Kidney glomerular epithelial cell (primary cell): ENCODE measurements at places on chromosomes 5 and 9.

DNA sequence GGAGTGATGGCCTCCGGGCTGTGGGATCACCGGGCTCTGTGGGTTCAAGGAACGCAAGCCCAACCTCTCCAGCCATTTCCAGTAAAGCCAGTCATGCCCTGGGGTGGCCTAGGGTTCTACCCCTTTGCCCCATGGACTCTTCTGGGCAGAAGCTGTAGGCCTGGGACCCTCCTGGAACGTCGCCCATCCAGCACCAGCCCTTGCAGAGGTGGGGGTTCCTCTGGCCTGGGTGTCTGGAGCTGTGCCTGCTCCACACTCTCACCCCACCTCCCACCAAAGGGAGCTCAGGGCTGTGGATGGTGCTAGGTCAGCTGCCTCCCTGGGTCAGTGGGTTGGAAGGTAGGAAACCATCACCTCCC lies 1.4 kb upstream of the SLC12A7 start:
- no peak for DNase-seq

DNA sequence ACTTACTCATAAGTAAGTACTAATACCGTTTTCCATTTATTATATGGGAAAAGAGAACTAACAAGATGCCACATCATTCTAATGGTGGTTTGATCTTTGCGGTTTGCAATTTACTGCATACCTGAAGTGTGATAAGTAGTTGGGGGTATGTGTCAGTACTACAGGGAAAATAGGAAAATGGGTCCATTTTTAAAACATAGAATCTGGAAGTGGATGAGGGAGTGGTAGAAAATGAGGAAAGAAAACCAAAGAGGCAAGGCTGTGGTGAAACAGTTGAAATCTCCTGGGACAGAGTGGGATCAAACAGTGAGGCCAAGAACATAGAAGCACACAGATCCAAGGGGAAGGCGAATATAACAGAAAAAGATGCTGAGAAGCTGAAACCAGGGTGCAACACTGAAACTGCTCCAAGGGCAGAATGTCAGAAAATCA lies 6.7 kb downstream of the ADAMTSL1 start:
- no peak for DNase-seq

DNA sequence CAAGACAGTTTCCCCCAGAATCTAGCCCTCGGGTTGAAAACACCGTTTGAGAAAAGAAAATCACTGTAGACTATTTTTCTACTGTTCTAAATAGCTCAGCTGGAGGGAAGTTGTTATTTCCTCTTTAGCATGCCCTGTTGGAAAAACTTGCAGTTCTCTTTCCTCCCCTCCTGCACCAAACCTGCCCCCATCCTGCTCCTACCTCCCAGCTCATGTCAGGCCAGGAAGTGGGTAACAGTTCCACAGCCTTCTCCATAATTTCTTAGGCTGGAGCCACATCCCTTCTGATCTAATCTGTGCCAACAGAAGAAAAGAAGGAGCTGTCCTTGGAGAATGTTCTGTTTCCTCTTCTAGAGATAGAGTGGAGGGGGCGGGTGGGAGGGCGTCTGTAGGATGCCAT lies 437.7 kb downstream of the SPOCK1 start:
- DNase-seq = no peak

- no peak for DNase-seq
These were observed 42.3 kb upstream of the CXXC5 start for GRCh38 chr5:139605887-139606286.

DNA sequence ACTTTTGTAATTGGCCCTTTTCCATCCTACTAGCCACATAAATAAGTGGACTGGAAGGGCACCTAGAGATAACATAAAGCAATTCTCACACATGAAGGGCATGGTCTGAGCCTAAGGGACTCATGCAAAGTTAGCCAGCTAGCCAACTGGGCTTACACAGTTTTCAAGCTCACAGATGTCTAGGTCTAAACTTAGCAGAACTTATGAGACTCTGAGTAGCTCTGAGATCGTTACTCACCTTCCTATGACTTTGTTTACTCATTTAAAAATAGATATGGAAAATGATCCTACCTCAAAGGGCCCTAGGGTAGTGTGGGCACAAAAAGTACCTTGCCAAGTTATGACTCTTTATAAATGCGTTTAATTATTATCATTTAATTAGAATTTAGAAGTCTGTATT lies 410.4 kb upstream of the MPDZ start:
- DNase-seq = no peak

DNA sequence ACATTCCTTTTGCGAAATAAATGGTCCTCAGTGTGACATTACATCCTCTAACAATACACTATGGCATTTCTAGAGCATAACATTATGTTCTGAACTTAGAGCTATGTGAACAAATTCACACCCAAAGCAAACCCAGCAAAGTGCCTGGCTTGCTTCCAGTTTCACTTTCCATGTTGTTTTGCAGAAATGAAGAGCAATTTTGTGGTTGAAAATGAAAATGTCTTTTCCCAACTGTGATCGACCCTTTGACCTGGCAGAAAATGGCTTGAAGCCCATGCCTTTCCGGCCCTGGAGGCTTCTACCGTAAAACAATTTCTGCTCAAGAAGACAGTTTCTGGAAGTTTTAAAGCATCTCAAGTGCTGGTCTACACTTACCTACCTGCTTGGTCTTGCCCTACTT lies 344.7 kb upstream of the RGMB start:
- no peak for DNase-seq

GRCh38 chr5:10668697-10669096 lies 92.3 kb downstream of the DAP start:
- no peak for DNase-seq

GRCh38 chr9:16868701-16869100 lies 1.8 kb downstream of the BNC2 start:
- no peak for DNase-seq

DNA sequence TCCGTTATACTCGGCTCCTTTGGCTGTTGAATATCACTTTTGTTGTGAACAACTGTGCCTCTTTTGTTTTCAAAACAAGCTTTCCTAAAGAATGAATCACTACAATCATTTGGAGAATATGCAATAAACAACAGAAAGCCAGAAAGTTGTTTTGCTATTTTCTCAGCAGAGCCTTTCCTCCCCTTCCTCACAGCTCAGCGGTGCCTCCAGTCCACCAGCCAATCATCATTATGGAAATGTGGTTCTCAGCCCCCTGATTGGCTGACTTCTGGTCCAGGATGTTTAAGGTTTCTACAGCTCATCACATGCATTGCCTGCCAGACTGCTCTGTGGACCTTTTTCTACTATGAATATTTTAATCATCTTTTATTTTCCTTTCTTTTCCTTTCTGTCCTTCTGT lies 9.1 kb upstream of the ZNF608 start:
- no peak for DNase-seq

DNA sequence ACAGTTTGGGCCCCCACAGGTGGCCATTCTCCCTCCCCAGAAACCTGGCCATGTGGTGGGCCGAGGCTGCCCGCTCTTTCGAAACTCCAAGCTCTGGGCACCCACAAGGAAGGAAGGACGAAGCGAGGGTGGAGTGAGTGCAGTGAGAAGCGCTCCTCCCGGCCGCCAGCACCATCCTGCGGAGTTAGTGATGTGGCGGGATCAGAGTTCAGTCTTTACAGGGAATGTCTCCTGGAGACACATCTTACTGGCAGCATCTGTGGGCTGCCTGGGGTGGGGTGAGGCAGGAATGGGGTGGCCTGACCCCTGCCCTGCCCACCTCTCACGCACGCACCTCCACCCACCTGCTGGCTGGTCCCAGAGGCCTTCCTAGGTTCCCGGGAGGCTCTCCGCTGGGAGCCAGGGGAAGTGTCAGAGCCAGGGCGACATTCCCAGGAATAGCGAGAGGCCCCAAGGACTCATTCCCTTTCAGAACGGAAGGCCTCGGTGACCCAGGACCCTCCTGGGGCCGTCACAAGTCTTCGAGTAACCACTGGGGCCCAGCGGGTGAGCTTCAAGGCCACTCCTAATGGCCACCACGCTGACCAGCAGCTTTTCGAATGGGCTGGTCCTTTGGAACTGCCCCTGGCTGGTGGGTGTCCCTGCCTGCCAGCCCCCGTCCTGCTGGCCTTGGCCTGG lies 5.5 kb upstream of the RNU6ATAC start:
- no peak for DNase-seq

DNA sequence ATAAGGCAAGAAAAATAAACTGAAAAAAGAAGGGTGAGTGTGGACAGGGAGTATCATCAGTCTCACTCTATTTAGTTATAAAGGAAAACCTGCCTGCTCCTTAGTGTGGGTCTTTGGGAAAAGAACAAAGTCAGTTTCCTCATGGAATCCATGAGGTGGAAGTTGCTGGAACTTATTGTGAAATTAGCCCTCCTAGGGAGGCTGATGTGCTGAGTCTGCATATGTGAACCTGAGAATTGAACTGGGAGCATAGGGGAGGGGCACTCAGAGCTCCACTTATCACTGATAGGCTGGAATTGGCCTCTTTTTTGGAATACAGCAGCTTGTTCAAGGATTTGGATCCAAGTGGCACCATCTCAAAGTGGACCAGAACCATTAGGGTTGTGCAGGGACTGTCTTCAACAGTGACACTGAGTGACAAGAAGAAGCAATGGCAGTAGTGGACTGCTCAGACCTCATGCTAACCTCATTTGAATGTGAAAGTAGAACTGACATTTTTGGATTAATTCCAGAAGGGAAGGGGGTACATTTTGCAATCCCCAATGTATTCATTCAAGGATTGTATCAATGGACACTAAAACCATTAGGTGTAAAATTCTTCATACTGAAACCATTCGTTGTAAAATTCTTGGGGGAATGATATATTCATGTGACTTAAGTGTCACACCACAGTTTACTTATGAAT lies 103.6 kb upstream of the KLF9 start:
- DNase-seq = no peak

GRCh38 chr9:131629825-131630204 lies 84.5 kb downstream of the PRRT1B start:
- no peak for DNase-seq

DNA sequence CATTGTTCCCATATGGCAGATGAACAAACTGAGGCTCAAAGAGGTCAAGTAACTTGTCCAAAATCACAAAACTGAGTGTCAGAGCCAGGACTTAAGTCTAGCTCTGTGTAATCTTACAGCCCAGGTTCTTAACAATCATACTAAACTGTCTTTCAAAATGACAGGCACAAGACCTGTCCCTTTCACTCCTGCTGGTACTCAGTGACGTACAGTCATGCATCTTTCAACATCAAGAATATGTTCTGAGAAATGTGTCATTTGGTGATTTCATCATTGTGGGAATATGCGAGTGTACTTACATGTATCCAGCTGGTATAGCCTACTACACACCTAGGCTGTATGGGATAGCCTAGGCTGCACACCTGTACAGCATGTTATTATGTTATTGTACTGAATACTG lies 646.8 kb upstream of the WWC1 start:
- no peak for DNase-seq

DNA sequence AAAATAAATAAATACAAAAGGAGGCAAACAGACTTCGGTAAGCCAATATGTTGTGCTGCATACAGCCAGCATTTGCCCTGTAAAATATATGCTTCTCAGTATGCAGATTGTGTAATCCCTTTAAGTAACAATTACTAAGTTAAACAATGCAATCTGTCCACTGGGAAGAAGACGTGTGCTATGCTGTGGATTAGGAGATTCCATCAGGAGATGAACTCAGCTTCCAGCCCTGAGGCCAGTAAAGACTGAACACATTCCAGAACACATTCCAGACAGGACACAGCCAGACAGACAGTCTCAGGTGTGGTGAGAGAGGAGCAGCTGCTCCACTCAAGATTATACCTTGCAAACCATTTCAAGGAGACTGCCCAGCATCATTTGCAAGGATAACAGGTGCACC lies 97.8 kb downstream of the MPDZ start:
- no peak for DNase-seq

GRCh38 chr5:75756981-75757380 lies 39.7 kb upstream of the POC5 start:
- DNase-seq = peak; percentile 93

DNA sequence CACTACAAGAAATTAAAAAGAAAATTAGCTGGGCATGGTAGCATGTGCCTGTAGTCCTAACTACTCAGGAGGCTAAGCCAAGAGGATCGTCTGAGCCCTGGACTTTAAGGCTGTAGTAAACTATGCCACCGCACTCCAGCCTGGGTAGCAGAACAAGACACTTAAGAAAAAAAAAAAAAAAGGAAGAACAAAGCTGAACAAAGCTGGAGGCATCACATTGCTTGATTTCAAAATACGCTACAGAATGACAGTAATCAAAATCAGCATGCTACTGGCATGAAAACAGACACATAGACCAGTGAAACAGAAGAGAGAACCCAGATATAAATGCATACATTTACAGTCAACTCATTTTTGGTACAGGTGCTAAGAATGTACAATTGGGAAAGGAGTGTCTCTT lies 14.5 kb upstream of the OTULIN start:
- DNase-seq = no peak

- DNase-seq = no peak
These were observed 125.3 kb upstream of the SLC44A1 start for GRCh38 chr9:105119156-105119555.

- DNase-seq = no peak
These were observed 13.2 kb downstream of the S100Z start for GRCh38 chr5:76863001-76863400.

GRCh38 chr9:112750764-112751055 lies 150 bp downstream of the SNX30 start:
- no peak for DNase-seq

DNA sequence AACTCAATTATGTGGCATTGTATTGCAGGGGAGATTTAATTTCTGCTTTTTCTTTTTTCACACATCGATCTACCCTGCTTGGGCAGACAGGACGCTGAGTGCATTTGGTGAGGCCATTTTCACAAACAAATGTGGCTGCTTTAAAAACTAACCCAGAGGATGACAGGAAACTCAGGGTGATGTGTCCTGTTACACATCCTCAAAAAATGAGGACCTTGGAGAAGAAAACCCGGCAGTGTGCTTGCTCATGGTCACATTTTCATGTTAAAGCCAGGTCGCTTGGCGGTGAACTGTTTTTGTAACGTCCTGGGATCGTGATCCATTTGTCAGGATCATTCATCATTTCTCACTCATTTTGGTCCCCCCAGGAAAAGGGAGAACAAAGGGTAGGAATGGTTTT lies 478.3 kb upstream of the ADAMTS16 start:
- DNase-seq = no peak

DNA sequence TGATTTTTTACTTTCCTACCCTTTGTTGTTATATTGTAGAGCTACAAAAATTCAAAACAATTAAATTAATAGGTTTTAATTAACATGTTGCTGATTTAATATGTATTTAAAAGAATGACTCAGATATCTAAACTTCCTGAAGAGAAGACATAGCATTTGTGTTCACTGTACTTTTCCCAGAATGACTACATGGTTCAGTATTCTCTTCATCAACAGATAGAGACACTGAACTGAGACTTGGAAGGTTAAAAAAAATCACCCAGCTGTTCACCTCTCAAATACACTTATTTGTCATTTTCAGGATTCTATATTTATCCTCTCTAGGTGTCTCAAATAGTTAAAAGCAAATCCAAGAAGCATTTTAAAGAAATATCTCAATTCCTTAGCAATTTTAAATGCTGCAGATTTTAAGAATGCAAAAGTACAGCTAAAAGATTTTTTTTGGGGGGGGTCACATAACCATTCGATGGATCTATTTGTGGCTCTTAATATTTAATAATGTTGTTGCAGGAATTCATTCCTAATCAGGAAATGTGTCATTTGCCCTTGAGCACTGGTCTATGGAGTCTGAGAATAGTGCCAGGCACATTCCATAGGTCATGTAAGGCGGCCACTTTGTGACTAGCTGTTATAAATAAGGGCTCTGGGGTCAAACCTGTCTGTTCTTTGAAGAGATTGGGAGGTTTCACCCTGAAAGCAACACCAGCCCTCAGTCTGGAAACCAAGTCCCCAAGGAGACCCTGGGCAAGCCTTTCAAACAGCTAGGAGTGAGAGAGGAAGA lies 463.1 kb downstream of the NR2F1-AS1 start:
- DNase-seq = peak; percentile 25
